Foreskin keratinocyte (primary cell): ENCODE measurements at places on chromosomes 16 and 17. TPM values are rescaled to one million over a fixed set of nuclear protein-coding genes. Genes with fewer than 3 reads are reported as not detected.

Gene PPY
- polyA plus RNA-seq, result not detected in 2 replicates

Gene TAOK2
- polyA plus RNA-seq, result 13.8 and 14.3 TPM in 2 replicates

Gene PLA2G10
- 0.79 and 0.90 TPM in 2 replicates for polyA plus RNA-seq

Gene CNTD1
- 0.02 and 0.06 TPM in 2 replicates for polyA plus RNA-seq

Gene SF3B3
- 155 and 199 TPM in 2 replicates for polyA plus RNA-seq

Gene LHX1
- 0.02 TPM in 1 of 2 replicates, not detected in the other for polyA plus RNA-seq

Gene WFIKKN1
- 0.02 and 0.08 TPM in 2 replicates for polyA plus RNA-seq

Gene HOXB5
- polyA plus RNA-seq, result not detected in 2 replicates

Gene MT4
- not detected in 2 replicates for polyA plus RNA-seq

DNA sequence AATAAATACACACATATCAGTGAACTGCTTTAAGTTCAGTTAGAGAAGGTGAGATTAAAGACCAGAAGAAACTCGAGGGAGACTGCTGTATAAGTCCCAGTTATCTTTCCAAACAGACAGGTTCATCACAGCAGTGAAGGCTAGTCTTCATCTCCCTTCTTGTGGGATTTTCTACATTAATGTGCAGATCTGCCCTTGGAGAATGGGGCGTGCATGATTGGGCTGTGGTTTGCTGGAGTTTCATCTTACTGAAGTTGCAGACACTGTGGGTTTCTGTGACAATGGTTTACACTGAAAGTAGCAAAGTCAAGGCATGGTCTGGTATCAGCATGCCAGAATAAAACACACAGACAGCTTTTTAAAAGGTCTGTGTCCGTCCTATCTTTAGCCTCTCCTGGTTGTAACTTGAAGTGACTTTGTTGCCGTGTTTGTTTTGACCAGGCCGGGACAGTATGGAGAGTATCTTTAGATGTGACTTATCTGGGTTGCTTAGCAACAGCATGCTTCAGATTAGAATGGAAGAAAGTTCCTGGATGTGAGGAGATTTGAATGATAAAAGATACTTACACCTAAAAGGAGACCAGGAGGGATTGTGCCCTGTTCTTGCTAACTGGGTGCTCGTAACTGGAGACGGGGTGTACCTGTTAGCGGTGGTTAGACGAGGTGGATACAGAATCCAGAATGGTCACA, 16.1 kb downstream of the NAA60 start:
- DNase-seq, result no peak

- no peak for DNase-seq
Measured at GRCh38 chr17:19725486-19725885, 9.1 kb upstream of the SLC47A2 start.

DNA sequence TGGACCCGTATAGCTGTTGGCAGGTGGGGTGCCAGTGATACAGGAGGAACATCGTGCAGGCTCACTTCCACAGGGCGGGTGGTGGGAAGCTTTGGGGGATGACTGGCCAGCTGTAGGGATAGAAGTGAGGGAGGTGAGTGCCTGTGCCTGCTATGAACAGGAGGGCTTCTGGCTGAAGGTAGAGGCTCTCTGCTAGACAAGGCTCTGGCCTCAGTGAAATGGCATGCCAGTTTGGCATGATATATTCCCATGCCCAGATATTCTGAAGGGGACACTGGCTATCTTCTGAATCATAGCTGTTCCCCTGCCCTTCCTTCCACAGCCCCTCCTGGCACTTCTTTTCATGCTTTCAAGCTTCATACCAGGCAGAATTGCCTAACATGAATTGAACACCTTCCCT, 19.1 kb downstream of the PHAF1 start:
- no peak for DNase-seq

GRCh38 chr16:81283044-81283443, 31.7 kb upstream of the GAN start:
- no peak for DNase-seq

GRCh38 chr17:50988427-50988826, 122.3 kb upstream of the TOB1 start:
- no peak for DNase-seq

GRCh38 chr17:38851434-38851833, 2.1 kb downstream of the RPL23 start:
- no peak for DNase-seq

DNA sequence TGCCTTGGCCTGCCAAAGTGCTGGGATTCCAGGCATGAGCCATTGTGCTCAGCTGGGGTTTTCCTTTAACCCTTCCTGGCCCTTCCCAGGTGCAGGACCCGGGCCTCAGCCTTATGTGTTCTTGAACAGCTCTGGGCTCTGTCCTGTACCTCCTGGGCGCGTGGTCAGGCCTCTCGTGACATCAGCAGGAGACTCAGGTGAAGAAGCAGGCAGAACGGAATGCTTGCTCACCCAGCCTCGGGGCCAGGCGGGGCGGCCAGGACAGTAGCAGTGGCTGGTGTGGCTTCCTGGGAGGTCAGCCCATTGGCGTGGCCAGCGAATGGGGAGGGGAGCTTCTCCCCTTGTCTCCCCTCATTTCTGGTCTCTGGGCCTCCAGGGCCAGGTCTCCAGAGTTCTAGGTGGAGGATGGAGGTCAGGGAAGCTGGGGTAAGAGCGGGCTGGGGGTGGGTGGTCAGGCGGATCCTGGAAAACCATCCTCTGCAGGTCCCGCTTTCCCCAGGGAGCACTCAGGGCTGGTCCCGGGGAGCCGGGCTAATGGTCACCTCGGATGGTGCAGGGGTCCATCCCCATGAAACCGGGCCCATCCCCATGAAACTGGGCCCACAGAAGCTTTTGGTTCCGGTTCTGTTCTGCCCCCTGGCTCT, 281.5 kb downstream of the SEC14L1 start:
- peak; percentile 63 for DNase-seq

GRCh38 chr17:44269535-44270240, 1.8 kb upstream of the SLC4A1 start:
- DNase-seq, result no peak

GRCh38 chr17:65137021-65137939, at the start of gene RGS9:
Gene RGS9, plus strand, starts transcription at chr17:65137370. Its CDS starts 171 bp downstream, at chr17:65137541.
- DNase-seq, result peak; percentile 54

GRCh38 chr16:86018071-86018470, 119.1 kb downstream of the IRF8 start:
- DNase-seq, result no peak

DNA sequence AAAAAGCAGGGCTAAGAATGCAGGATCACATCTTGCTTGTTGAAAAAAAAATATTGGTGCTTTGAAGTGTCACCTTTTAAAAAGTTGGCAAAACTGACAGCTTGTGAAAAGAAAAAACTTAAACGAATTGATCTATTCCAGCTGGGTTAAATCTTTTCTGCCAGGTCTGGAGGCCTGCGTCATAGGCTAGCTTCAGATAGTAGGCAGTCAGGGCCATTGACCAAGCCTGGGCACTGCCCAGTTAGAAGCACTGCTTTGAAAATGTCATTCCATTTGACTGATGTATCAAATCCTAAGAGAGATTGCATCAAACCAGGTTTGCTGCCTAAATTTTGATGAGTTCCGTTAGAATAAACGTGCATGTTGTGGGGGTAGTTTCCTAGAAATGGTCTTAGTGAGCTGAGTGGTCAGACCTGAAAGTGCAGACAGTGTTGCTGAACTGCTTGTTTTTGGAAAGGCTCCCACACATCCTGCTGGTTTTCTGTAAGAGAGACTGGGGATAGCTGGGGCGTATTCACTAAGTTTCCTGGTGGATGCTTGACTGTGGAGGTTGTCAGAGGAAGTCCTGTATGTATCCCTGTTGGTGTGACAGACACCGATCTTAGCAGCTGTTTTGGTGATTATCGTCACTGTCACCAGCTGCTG, 38.8 kb downstream of the NUP88 start:
- no peak for DNase-seq

DNA sequence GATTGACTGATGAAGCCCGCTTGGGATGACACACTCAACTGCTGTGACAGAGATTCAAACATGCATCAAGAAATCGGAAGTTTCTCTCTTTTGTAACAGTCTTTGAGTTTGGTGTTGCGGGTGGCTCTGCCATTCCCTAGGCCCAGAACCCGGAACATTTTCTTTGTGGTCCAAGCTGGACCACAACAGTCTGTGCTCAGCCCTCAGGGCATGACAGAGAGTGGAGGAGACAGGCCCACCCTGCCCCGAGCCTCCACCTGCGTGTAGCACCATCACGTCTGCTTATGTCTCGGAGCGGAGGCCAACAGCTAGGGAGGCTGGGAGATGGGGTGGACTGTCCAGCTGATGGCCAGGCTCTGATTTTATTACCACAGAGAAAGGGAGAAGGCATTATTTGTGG, 64.5 kb downstream of the SHISA6 start:
- DNase-seq, result no peak

DNA sequence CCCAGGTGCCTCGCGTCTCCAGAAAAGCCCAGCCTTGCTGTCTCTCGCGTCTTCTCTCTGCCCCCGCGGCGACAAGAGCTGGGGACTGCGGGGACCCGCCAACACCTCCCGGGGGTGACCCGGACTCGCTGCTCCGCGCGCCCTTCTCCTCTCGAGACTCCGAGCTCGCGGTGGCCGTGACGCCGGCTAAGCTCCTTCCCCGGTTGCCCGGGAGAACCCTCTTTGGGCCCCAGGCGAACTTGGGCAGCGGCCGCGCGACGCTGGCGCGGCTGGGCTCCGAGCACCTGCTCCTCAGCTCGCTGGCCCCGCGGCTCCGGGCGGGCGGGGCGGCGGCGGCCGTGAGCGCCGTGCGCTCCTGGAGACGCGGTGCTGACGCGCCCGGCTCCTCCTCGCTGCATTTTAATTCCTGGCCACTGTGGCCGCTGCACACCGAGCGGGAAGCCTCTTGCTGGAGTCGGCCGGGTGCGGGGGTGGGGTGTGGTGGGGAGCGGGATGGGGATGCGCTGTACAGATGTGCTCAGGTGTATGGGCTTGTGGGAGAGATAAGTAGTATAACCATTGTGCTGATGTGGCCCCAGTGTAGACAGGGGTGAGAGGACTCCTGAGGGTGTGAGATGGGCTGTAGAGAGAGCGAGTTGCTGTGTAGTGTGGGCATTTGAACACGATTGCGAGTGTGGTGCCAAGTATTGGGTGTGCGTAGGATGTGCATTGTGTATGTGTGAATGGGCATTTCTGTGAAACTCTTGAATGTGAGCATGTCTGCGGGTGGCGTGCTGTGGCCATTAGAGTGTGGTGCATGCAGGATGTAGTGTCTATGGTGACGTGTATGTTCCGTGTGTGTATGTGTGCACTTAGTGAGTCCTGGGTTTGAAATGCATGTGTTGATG, at the start of gene ASIC2:
TSS of gene ASIC2 (minus strand) at position 315 of the 887 bp plus-strand sequence.
- no peak for DNase-seq

- DNase-seq, result no peak
Measured at GRCh38 chr16:48558371-48558841, 51.6 kb downstream of the N4BP1 start.

- no peak for DNase-seq
Measured at GRCh38 chr17:80880648-80880985, 111.0 kb upstream of the CHMP6 start.

DNA sequence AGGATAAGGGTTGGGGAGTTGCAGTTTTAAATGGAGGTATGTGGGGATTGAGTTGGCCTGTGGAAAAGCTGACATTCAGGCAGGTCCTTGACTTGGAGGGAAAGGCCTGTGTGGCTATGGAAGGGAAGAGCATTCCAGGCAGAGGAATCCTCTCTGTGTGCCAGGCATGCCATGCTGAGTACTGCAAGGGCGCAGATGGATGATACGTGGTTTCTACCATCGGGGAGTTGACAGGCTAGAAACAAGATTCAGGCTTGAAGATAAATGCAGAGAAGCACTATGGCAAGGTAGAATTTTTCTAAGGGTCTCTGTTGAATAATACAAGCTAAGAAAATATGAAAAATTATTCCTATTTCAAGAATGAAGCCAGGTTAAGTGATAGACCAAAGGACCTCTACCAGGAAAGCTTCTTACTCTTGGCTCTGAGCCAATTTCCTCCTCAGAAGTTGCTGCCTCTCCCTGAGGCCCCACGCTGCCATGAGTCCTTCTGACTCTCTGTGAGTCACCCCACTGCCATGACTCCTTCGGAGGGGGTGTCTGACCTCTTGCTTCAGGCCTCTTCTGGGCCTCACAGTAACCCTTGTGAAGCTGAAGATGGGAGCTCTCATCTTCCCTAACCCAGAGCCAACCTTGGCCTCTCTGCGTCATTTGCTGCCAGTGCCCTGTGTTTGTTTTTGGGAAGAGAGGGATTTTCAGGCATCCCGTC, 75.8 kb downstream of the WNT3 start:
- DNase-seq, result peak; percentile 88

- DNase-seq, result no peak
Measured at GRCh38 chr16:52312716-52313115, 234.2 kb downstream of the TOX3 start.

- DNase-seq, result no peak
Measured at GRCh38 chr17:10842658-10843057, 4.8 kb upstream of the PIRT start.

DNA sequence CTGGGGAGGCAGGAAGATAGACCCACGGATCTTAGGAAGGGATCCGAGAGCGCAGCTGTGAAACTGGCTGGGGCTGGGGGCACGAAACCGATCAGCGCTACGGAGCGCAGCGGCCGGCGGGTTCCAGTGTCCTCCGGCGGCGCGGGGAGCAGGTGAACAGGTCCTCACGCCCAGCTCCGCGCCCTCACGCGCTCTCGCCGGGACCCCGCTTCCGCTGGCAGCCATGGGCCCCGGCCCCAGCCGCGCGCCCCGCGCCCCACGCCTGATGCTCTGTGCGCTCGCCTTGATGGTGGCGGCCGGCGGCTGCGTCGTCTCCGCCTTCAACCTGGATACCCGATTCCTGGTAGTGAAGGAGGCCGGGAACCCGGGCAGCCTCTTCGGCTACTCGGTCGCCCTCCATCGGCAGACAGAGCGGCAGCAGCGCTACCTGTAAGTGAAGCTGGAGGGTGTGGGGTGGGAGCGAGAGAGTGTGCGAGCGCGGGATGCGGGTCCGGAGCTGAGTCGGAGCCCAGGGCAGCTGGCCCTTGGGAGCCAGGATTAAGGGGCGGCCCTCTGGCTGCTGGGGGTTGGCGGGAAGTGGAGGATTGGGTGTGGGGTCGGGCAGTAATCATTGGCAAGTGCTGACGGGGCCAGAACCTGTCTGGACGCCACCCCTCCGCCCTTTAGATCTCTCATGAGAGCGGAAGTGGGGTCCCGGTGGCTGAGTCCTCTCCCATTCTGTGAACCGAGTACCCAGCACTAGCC, 479 bp downstream of the ITGA3 start:
- no peak for DNase-seq

DNA sequence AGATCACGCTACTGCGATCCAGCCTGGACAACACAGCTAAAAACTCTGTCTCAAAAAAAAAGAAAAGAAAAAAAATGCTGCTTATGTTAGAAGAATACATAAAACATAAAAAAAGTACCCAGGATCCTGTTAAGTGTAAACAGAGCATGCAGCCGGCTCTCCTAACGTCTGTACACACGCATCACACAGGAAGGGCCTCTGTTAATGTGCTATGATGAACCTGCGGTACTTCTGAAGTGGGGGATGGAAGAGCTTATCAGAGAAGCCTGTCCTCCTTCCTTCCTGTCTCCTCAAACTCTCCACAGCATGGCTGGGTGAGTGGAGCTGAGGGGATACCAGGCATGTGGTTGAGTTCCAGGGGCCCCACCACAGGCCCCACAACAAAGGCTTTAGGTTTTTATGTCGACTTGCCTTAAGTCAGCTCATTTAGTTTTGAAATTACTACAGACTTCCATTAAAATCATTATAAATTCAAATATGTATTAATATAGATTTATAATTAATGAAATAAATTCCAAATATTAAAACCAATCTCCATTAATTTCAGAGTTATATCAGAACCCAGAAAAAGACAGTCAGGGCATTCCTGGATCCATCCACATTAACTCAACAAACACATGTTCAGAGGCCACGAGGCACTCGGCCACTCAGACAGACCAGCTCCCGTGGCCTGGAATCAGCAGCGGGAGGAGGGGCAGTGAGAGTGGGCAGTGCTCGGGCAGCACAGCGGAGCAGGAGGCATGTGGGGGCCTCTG, 11.7 kb downstream of the CCDC57 start:
- DNase-seq, result no peak
